ENCODE measurements at places on chromosomes 7 and 10.

GRCh38 chr7:139730746-139731612, 46.8 kb downstream of the HIPK2 start:
- DNase-seq, result no peak

DNA sequence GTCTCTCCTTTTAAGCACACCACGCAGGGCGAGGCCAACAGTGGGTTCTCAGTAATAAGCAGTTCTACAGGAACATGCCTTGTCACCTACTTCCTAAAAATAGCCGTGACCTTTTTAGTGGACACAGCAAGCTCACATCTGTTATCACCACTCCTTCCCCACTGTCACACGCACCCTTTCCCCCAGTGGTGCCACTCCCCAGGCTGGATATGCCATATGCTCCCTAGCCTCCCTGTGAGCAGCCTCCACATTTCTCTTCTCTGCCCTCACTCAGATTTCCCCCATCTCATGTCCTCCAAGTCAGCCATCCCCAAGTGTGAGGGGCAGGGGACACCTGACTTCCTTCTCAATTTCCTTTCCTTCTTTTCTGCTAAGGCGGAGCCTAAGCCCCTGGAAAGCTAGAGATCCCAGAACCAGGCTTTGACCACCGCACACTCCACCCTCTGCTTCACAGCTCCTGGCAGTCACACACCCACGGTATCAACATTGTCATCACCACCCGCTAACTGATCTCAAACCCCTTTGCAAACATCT, 3.7 kb downstream of the ANXA11 start:
- no peak for DNase-seq

- no peak for DNase-seq
Measured at GRCh38 chr10:18523858-18524257, 127.5 kb downstream of the NSUN6 start.

DNA sequence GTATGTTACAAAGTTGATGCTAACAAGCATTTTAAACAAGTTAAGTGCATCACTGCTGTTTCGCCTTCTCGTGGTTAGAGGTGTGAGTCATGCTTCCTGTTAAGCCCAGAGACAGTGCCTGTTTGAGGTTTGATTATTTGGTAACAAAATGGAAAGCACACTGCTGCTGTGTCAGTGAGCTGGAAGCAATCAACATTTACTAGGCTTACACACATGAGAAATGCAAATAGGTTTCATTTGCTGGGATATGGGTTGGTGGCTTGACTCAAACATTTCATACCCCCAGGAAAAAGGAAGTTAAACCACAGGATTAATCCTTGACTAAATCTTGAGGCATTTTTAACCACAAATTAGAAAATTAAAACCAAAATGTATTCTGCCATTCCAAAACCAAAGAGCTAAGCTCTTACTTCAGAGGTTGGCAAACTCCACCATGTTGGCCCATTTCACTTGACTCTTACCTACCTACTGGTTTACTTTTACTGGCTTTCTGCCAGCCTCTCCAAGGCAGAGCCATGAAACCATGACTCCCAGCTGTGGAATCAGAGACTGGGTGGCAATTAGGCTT, 139.2 kb downstream of the ETV1 start:
- no peak for DNase-seq

DNA sequence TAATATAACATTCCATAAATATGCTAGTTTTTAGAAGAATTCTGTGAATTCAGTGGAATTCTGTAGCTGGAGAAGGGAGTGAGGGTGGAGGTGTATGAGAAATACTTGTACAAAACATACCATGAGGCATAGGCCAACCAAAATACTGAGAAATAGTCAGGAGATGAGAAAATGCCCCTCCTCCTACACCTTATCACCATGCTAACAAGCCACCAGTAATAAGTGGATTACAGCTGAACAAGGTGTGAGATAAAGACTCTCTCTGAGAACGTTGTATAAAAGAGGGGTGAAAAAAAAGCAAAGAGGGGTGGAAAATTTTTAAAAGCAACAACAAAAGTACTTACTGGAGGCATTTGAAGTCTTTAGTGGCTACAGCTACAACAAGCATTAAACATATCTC, 90.4 kb upstream of the IGFBP3 start:
- DNase-seq, result no peak

- no peak for DNase-seq
Measured at GRCh38 chr7:156074982-156075615, 262.8 kb upstream of the SHH start.

GRCh38 chr10:66180021-66180420, 745.8 kb upstream of the LRRTM3 start:
- no peak for DNase-seq

DNA sequence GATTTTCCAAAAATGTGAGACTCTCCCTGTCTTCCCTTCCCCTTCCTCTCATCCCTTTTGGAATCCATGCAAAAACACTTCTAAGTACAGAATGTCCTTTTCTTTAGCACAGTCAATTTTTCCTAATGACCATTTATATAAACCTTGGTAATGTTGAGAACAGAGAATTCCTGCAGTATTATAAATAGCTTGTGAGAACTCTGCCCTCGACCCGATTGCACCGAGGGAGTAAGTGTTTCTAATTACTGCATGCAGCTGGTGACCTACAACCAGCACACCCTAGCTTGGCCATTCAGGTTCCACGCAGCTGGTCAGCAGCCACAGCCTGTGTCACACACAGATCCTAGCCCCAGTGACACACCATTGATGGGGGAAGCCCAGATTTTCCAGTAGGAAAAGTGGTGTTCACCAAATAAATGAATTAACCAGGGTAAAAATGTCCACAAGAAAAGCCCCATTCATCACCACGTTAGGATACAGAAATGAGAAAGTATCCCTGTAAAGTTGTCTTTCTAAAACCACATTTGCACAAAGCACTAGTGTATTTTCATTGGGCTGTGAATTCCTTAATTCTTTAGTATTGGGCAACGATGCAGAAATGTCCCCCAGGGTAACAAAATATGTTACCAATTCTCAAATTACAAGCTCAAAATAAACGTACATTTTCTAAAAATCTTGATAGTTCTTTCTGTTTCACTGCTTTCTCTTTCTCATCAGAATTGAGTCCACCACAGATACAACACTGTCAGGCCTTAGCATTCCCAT, 499.0 kb upstream of the KLF6 start:
- no peak for DNase-seq

- no peak for DNase-seq
Measured at GRCh38 chr10:121615435-121615793, 17.2 kb upstream of the FGFR2 start.

- DNase-seq, result no peak
Measured at GRCh38 chr10:110487411-110488331, 10.0 kb upstream of the DUSP5 start.

- no peak for DNase-seq
Measured at GRCh38 chr7:5117095-5117970, 71.7 kb downstream of the RBAK start.

- no peak for DNase-seq
Measured at GRCh38 chr10:7945034-7945433, 109.5 kb upstream of the GATA3 start.

DNA sequence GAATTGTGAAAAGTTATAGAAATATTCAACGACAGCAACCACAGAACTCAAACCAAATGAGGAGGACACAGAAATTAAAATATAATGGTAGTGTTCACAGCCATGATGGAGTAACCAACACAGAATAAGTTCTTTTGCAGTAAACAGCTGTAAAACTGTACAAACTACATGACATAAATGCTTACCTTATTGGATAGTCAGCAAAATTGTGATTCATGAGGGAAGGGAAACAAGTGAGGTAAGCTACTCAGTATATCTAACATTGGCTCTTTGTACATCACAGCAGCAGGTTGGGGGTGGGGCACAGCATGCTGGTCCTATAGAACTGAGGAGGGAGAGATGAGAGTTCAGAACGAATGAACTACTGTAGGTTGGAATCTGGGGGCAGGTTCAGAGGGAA, 86.4 kb downstream of the CDC14C start:
- no peak for DNase-seq

GRCh38 chr10:1015688-1016087, 10.0 kb downstream of the IDI2 start:
- DNase-seq, result no peak

GRCh38 chr7:29854257-29854938, 48.1 kb downstream of the WIPF3 start:
- DNase-seq, result no peak

GRCh38 chr7:815284-816216, 16.7 kb upstream of the SUN1 start:
- DNase-seq, result no peak

- DNase-seq, result no peak
Measured at GRCh38 chr7:53094827-53095226, 59.4 kb downstream of the POM121L12 start.

- no peak for DNase-seq
Measured at GRCh38 chr7:112001091-112001826, 204.9 kb downstream of the DOCK4 start.

DNA sequence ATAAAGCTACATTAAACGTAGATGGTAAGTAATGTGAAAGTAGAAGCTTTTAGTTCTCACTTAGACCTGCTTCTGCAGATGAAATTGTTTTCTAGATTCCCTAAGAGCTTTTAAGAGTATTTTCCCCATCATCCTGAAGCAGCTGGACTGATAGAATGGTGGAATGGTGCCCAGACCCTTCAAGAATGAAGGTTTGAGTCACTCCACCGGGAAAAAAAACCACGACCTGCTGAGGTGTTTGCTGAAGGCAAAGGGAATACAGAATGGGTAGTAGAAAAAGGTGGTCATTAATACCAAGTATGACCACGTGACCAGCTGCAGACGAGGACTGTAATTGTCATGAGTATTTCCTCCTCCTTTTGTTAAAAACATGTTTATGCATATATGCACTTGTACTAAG, 79.2 kb upstream of the PTPRZ1 start:
- DNase-seq, result no peak

- no peak for DNase-seq
Measured at GRCh38 chr10:17214971-17215781, 12.9 kb upstream of the VIM start.

DNA sequence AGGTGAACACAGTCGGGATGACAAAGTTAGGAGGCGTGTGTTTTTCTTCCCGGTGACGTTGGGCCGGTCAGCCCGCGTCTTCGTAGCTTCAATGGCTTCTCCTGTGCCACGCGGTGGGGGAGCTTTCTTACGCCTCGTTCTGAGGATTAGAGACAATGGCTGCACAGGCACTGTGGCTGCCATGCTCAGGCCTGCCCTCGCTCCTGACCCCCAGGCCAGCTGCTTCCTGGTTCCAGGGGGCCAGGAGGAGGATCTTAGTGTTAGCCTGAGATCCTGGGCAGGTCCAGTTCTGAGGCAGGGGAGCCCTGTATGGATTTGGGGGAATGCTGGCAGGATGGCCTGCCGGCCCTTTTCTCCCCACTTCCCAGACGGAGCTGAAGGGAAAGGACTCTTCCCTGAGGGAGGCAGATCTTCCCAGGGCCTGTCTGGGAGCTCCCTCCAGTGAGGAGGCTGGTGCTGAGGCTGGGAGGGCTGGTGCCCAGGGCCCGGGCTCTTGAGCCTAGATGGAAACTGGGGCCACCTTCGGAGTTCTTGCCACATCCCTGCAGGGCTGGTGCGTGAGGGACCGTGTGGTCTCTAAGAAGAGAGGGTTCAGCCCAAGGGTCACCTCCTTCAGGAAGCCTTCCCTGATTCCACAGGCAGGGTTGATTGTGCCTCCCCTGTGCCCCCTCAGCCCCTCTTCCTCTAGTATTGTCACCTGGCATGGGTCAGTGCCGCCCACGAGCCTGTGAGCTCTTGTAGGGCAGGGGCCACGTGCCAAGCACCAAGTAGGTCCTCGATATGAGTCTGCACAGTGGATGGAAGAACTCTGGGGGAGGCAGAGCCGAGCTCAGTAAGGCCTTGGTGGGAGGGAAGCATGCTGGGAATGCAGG, 101.4 kb downstream of the GRK5 start:
- DNase-seq, result no peak

DNA sequence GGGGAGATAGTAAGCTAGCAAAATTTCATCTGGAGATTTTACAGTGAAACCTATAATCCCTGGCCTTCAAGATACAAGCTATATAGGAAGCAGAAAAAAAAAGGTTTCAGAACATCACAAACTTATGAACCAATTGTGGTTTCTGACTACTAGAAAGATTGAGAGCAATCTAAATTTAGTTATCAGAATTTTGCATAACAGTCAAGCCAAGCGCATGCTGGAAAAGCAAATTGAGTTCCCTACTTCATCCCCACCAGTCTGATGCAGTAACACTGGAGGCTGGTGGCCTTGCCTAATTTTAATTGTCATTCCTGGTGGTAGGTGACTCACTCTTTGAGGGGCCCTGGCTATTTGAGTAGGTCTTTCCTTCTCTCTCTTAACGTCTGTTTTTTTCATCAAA, 46.3 kb upstream of the ELMO1 start:
- DNase-seq, result no peak

- DNase-seq, result no peak
Measured at GRCh38 chr7:147197006-147197405, 1080.4 kb downstream of the CNTNAP2 start.

DNA sequence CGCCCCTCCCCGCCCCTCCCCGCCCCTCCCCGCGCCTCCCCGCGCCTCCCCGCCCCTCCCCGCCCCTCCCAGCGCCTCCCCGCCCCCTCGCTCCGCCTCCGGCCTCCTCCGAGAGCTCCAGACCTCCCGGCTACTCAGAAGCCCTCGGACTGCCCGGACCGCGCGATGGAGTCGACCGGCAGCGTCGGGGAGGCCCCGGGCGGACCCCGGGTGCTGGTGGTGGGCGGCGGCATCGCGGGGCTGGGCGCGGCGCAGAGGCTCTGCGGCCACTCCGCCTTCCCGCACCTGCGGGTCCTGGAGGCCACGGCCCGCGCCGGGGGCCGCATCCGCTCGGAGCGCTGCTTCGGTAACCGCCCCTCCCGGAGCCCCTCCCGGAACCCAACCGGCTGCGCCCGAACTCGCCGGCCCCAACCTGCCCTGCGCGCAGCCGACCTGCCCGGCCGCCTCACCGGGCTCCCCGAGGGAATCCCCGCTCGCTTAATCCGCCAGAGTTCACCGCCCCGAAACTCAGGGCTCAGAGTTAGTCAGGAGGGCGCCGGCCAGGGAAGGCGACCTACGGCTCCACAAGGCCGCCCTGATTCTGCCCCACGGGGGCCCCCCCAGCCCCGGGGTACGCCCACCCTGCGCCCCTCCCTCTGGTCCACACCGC, at the start of gene PAOX:
PAOX (plus strand) TSS at position 111 of the 649 bp plus-strand sequence; CDS start at position 166, 55 bp downstream.
- no peak for DNase-seq

- no peak for DNase-seq
Measured at GRCh38 chr7:10121631-10122030, 852.0 kb upstream of the PHF14 start.
